GM13976 (cell line): ENCODE measurements at places on chromosomes 16 and 17.

GRCh38 chr16:86850670-86851069, 272.3 kb downstream of the FOXL1 start:
- no peak for DNase-seq

GRCh38 chr16:66277311-66278070, 89.0 kb upstream of the CDH5 start:
- no peak for DNase-seq

DNA sequence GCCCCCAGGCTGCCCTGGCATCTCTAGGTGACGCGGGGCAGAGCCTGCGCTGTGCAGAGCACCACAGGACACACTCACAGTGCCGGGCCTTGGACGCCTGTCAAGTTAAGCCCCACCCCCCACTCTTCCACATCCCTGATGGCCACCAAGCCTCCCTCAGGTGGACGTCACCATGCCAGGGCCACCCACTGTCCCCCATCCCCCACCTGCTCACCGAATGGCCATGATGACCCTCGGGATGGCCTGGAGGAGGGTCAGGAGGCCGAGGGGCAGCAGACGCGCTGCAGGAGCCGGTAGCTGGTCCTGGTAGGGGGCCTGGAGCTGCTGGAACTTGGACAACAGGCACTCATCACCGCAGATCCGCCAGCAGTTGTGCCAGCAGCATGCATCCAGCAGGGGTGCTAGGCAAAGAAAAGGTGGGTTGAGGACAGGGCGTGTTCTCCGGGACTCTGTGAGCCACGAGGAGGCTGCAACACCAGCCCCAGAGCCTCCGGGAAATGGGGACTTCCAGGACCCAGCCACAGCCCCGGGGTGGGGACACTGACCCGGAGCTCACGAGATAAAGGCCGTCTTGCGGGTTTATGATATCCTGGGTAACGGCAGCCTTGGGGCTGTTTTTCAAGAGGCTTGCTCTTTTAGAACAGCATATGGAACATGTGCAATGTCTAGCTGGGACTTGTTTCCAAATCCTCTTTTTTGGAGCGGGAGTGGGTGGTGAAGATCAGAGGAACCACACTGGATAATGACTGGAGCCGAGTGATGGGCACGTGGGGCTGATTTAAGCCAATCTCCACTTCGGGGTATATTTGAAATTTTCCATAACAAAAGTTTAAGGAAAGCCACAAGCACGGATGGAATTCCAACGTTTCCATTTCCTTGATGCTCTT, 11.4 kb downstream of the C16orf95 start:
- DNase-seq, result no peak

- DNase-seq, result no peak
These were observed 1565.2 kb upstream of the GOT2 start for GRCh38 chr16:60299241-60299776.

GRCh38 chr16:89795676-89796075, 20.8 kb downstream of the FANCA start:
- DNase-seq, result peak; percentile 6

DNA sequence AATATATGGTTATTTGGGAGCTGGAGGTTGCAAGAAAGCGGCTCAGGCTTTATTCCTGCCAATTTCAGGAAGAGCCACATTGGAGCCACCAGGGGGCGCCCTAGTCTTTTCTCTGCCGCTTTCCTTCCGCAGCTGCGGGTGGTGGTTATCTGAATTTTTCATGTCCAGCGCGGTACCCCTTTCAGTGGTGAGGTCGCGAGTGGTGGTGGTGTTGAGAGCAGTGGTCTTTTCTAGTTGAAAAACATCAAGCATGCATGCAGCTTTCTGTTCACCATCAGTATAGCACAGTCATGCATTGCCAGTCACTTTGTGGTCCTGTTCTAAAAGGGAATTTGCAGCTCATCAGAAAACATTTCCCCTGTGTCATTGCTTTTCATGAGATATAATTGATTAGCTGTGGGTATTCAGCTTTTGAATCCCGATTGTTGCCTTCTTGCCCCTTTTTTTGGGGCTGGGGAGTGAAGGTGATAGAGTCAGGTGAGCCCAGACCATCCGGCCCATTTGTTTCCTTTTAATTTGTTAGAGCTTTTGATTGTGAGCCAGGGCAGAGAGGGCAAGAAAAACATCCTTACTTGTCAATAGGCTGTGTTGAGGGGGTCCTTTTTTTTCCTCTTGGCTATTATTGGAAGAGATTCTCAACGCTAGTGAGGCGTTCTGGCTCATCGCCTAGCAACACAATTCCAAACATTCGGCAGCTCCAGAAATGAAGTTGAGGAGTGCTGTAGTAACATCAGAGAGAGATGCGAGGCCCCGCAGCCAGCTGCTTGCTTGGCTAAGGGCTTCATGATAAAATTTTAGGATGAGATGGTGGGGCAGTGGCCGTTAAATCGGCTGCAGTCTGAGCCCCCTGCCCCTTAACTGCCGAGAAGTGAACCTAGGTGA, 119.0 kb downstream of the SNX29 start:
- DNase-seq, result peak; percentile 71

DNA sequence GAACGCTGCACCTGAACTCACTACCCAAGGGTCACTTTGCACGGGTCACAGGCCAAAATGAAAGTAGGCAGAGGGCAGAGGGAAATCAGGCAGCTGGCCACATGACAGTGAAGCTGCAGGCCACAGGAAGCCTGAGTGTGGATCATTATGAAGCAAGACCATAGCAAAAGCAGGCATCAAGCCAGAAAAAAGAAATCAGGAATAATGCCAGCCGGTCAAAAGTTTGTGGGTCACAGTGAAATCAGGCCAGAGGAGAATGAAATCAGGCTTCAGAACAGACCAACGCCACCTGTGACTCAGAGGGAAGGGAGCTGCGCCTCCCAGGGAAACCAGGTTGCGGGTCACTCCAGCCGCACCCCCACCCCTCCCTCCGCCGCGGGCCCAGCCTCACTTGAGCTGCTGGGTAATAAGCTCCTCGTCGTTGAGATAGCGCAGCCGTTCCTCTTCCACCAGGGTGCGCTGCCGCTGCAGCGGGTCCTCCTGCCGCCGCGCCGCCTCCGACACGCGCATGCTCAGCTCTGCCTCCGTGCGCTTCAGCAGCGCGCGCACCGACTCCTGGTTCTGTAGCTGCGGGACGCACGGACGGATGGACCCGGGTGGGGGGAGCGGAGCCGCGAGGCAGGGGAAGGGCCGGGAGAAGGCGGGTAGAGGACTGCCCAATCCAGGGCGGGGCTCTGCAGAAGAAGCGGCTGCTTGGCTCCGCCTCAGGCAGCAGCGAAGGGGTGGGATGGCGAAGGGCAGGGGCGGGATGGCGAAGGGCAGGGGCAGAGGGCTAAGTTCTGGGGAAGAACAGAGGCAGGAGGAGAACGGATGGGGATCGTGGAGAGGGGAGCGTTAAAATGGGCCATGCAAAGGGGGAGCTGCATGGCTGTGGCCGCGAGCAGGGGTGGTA, 47.7 kb downstream of the SRCIN1 start:
- DNase-seq, result peak; percentile 95

GRCh38 chr17:41507315-41507880, 2.0 kb upstream of the KRT13 start:
- DNase-seq, result no peak

GRCh38 chr17:40035162-40035559, 19.0 kb downstream of the MED24 start:
- peak; percentile 32 for DNase-seq

DNA sequence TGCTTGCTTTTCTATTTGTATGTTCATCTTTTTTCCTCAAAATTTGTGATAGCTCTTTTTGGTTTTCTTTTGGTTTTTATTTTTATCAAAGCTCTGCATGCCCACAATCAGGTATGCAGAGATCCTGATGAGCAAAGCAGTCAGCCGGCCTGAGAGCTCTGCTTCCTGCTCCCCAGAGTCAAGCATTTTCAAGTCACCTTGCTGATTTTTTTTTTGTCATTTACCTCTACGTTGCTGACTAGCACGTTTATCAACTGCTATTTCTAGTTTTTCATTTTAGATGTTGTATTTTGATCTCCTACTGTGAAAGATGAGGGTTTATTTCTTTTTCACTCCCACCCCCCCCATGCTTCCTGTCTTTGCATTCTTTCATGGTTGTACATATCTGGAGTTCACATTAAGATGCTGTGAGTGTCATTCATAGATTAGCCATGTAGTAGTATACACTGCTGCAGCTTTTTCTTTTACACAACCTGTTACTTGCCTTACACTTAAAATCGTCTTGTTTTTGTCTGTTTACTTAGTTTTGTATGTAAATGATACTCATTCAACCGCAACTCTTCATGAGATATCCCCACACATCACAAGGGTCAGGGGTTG, 196.2 kb downstream of the LGALS9B start:
- DNase-seq, result no peak

DNA sequence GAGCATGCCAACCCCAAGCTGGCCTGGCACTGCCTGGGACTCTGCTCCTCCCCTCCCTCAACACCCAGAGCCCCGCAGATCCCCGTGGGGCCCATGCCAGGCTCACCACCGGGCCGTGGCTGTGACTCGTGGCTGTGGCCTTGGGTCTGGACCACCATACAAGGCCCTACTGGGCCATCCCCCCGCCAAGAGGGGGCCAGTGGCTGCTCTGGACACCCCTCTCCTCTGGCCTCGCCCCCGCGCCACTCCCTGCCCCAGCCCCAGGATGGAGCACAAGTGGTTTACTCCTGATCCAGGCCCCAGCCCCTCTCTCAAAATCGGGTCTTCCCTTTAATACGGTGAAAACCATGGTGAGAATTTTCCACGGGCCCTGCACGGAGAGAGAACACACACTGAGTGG, 3.0 kb downstream of the PABPN1L start:
- DNase-seq, result no peak

DNA sequence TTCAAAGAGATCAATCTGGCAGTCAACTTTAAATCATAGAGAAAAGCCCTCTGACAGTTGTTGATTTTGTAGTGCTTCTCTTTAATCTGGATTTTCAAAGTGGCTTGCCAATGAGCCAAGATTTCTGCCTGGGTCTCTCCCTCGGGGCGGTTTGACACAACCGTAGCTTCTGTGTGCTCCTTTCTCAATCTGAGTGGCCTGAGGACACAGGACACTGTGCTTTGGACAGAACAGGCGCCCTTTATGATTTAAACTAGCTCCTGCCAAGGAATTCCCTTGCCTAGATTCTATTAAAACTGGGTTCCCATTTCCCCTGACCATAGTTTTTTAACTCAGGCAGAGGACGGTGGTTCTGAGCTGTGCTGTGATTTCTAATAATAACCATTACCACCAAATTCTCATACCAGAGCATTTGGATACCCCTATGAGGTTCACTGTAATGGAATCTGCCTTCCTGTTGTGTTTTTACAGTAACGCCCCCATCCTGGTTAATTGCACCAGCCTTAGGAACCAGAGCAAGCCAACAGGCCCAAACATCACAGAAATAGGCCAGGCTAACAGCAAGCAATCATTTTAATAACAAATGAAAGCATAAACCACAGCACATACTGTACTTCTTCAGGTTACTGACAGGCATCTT, 4.0 kb downstream of the ZFHX3 start:
- DNase-seq, result no peak

- peak; percentile 89 for DNase-seq
These were observed 2.5 kb upstream of the GSE1 start for GRCh38 chr16:85610446-85611193.

DNA sequence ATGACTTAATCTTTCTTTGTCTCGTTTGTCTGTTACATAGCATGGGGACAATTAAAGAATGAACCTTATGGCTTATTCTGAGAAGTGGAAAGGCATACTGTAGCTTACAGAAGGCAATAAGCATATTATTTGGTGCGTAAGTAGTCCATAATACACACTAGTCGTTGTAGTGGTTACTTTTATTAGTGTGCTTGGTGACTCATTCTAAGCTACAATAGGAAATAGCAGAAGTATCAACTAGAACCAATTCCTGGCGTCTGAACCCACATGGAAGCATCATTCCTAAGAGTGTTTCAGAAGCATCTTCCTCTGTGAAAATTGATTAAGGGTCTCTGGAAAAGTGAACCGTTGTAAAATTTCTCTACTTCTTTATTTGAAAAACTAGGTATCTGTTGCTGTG, 777.8 kb upstream of the EEF2KMT start:
- DNase-seq, result no peak

GRCh38 chr17:58520843-58521430, 6.5 kb upstream of the MTMR4 start:
- DNase-seq, result no peak

DNA sequence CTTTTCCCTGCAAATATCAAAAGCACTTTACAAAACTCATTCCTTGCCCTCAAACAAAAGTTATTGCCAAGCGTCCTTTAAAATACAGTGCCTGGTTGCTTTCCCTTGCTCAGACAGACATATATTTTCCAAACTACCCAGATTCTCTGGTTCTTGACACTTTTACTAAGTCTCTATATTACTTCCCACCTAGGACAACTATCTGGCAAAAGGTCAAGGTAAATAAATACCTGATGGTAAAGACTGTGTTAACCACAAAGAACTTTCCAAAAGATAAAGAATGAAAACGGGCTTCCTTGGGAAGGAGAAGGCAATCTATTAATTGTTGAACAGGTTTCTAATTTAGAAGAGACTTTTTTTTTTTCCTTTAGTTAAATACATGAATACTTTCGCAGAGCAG, 1.9 kb downstream of the HS3ST3A1 start:
- no peak for DNase-seq

DNA sequence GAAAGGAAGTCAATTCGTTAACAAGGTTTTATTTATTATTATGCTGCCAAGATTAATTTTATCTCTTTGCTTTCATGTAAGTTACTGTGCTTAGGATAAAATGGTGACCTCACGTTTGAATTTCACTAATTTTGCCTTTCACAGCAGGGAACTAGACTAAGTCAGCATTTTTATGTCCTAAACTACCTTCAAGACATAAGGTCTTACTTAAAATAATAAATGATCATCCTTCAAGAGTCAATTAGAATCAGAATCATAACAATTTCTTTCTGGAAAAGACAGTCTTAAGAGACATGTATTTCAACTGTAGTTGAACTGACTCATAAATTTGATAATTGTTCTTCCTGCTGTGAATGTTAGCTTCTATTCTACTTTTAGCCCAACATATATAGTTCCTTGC, 893.8 kb downstream of the KCNJ2 start:
- DNase-seq, result no peak

DNA sequence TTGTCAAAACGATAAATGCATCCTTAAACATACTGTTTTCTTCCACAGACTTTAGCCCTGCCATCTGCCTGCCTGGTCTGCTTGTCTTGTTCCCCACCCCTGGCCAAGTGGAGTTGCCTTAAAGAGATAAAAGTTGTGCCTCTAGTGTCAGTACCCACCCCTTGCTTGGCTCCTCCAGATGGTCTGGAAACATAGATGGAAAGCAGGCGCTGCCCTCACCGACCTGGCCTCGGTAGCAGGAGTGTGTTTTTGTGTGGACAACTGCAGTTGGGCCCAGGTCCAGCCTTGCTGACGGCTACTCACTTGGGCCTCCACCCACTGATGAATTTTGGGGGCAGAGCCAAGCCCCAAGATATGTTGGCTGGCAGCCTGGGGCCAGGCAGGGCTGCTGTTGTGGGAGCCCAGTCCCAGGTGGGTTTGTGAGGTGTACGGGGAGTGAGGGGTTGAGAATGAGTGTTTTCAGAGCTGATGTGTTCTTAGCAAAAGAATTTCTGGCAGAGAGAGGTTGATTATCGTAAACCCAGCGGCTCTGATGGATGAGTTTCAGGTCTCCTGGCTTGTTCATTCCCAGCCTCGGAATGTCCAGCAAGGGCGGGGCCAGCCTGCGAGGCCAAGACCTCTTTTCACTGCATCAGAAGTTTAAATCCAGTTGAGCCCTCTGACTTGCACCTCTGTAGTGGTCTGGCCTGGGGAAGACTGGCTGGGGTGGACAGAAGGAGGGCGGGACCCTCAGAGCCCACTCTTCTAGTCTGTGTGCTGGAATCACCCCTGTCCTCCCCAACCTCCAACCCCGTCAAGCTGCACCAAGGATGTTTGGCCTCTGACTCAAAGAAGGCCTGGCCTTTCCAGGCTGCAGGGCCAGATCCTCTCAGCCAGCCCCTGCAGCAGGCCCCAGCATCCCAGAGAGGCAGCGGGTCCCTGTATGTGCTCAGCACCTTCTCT, 179.7 kb downstream of the RAB11FIP4 start:
- DNase-seq, result no peak

GRCh38 chr16:15743657-15744056, 93.6 kb downstream of the NDE1 start:
- no peak for DNase-seq
